Tibial artery (tissue), 4 donors: ENCODE measurements at places on chromosomes 2 and 18.

DNA sequence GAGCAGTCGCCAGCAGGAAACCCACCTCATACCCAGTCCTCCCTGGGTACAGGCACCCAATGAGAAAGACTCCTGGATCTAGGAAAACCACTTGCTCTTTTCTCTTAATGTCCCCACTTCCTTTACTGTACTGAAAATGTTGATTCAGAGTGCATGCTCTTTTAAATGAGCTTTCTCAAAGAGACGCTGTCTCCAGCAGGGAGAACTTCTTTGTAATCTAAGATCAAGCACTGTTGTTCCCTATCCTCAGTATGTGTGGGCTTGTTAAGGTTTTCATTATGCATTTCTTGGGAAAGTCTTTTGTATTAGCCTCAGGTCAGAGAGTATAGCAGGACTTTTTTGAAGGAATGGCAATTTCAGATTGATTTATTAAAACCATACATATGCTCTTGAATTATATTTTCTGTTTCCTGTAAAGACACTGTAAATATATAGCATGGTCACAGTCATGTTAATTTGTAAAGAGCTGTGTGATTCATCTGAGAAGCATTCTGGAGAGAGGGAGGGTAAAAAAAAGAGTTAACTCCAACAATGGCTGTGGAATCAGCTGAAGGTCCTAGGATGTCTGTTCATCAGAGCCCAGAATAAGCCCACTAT lies 178.1 kb downstream of the MGAT5 start:
- DNase-seq = no peak

DNA sequence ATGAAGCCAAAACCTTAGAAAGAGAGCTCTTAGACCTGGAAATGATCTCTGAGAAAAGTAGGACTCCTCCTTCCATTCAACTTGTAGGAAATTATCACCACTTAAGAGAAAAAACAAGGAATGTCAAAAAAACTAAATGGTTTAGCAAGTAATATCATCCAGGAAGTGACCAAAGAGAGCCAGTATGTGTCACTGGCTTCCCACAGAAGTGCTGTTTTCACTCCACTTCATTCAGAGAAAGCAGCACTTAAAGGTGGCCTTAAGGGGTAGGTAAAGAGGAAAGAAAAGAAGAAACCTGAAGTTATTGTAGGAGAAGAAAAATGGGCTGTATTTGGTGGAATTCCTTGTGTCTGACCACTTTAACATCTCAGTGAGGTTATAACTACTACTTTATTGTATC lies 414.4 kb upstream of the ETAA1 start:
- no peak for DNase-seq

DNA sequence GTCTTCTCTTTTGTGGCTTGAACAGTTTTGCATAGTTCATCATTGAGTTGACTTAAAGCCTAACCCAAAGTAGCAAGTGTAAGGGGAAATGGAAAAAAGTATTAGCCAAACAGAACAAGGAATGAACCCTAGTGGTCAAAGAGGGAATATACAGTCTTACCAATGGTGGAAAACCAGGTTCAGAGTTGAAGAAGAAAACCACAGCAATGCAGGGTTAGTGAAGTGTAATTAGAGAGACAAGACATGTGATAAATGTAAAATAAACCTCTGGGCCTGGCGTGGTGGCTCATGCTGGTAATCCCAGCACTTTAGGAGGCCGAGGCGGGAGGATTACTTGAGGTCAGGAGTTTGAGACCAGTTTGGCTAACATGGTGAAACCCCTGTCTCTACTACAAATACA lies 2.4 kb downstream of the TTN start:
- no peak for DNase-seq

DNA sequence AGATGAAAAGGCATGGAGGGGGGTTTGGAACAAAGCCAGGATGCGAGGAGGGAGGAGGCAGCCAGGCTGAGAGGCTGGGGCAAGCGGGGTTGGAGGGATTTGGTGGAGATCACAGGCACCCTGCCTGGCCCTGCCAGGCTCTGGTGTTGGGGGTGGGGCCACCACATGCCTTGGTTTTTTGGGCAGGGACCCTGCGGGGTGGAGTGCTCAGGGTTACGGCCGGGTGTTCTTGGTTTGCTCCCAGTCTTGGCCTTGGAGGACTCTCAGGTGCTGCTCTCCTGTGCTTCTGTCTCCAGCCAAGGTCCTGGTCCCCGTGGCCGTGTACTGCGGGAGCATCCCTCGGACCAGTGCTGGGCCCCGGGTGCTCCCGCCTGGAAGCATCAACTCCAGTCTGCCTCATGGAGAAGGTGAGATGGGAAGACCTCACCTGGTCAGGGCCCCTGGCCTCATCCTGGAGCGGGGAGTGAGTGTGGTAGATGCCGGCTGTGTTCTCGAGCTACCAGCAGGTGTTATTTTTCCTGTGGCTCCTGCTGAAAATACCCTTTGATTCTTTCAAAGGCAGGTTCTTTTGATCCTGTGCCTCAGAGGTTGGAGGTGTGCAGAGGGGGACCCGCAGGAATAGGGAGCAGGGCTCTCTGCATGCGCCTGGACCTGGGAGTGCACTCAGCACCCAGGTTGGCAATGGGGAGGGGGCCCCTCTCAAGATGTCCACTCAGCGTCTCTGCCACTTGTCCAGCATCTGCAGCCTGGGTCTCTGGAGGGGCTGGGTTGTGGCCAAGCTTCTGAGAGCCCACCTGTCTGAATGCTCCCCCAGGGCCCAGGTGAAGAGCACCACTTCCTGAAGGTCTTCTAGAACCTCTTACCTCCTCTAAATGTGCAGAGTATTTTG lies 17.0 kb downstream of the TOGARAM2 start:
- no peak for DNase-seq

GRCh38 chr2:127172306-127172705 lies 47.8 kb downstream of the CYP27C1 start:
- DNase-seq = no peak

DNA sequence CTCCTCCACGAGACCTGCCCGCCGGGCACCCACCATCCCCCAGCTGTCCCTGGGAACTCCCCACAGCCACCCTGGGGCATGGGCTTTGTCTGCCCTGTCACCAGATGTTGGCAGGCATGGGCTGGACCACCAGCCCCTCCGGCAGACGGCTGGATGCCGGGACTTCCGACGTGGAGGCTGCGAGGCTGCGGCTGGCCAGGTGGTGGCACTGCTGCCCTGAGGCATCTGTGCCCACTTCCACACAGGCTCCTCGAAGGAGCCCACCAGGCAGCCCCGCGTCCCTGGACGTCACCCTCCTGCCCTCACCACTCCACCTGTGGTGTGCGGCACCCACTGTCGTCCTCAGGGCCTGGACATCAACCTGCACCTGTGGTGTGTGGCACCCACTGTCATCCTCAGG lies 319.9 kb upstream of the SALL3 start:
- DNase-seq = no peak
